ENCODE measurements at places on chromosomes 1 and 21.

DNA sequence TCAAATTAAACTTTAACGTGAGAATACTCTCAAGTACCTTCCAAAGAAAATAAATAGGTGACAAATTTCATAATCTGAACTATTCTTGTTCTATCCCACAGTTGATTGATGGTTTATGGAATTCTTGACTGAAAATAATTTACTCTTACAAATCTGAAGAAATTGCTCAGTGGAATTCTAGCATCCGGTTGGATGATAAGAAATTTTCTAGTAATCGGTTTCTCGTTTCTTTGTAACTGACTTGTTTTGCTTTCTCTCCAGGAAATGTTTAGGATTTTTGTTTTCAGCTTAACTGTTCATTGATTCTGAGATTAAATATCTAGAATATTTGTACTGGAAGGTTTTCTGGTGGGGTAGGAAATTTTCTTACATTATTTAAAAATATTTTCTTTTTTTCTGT is 558.9 kb upstream of the ADAMTS5 start:
- no peak for DNase-seq

GRCh38 chr21:37079211-37079824 is 6.3 kb downstream of the TTC3 start:
- no peak for DNase-seq

DNA sequence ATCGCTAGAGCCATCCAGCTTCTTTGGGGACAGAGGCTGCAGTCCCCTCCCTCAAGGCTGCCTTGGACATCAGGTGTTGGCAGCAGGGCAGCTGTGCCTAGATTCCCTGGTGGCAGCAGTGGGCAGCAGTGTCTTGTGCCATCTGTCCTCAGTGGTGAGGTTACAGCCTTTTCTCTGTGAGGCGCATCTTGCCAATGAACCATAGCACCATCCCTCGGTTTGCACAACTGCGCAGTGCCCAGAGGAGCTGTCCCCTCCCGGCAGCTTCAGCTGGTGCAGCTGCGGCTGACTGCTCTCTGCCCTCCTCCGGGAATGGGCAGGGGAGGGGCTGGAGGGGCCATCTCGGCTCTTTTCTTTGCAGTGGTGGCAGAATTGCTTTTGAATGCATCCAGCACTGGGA is 59.0 kb upstream of the C8B start:
- DNase-seq, result no peak

DNA sequence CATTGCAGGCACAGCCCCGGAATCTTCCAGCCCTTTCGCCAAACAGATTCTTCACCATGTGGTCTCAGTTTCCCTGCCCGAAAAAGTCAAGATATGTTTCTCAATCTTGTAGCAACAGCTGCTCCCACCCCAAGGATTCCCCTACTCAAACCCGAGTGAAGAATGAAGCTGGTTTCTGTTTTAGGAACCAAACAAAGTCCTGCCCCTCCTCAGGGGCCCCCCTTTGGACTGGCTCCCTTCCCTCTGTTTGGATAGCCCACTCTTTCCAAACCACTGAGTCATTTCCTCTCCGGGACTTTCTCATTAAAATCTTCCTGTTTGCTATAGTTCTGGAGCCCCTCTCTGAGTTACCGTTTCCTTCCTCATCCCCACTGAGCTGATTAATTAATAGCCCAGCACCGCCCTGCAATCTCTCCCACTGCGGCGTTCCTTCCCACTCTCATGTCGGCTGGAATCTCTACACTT is 100.9 kb downstream of the TSEN15 start:
- no peak for DNase-seq

- no peak for DNase-seq
These were observed 42.8 kb upstream of the CACNA1E start for GRCh38 chr1:181440510-181440909.

- no peak for DNase-seq
These were observed 4.4 kb downstream of the AVPR1B start for GRCh38 chr1:206112600-206113301.

GRCh38 chr1:206495493-206496046 is 11.8 kb upstream of the RASSF5 start:
- no peak for DNase-seq

Measured in stimulated activated CD8-positive, alpha-beta memory T cell treated with anti-CD3 and anti-CD28 coated beads, Interleukin-15, amount 100 ng/mL, for 48 hours (primary cell).